Fibroblast of upper back skin (primary cell): ENCODE measurements at places on chromosomes 1 and 21.

DNA sequence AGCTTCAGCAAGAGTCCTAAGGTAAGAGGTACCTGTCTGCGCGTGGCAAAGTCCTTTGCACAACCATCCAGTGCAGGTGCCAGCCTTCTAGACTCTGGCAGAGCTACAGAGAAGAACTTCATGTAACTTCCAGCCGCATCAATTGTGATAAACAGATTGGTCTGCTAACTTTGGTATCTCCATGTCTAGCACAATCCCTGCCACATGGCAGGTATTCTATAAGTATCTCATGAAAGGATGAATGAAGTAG, 29.8 kb downstream of the CD48 start:
- DNase-seq = no peak

GRCh38 chr1:171595324-171595723, 26.7 kb upstream of the MYOCOS start:
- DNase-seq = peak; percentile 5

DNA sequence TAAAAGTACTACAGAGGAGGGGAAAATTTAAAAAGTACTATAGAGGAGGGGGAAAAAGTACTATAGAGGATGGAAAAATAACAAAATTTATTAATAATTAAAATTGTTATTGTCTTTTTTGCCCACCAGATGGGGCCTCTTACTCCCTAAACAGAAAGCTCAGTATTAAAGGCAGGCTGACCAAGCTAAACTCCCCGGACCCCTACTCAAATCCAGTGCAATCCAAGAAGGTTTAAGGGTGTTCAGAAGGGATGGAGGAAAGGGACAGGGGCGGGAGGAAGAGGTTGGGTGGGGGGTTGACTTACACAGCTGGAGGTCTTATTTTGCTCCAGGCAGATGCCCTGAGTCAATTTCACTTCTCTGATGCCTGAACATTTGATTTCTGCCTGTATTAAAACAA, 13.7 kb downstream of the CD34 start:
- peak; percentile 13 for DNase-seq

GRCh38 chr1:89905395-89906058, 84.7 kb downstream of the LRRC8D start:
- DNase-seq = peak; percentile 49

GRCh38 chr1:227796359-227796915, 19.0 kb upstream of the PRSS38 start:
- DNase-seq = no peak

- DNase-seq = peak; percentile 61
Measured at GRCh38 chr1:116769561-116769977, 15.3 kb downstream of the CD2 start.

DNA sequence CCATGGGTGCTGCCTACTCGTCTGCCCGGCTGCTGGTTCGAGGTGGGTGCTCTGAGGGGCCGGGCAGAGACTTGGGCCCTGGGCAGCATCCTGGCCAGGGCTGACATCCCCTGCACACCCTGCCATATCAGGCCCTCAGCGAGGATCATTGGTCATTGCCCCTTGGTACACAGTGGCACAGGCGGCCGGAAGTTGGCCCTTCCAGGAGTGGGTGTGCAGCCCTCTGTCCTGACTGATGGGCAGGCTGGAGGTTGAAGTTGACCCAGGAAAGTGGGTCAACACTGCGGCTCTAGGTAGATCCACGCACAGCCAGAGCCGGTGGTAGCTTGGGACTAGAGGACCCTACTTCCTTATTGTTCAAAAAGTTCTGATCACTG, 72.9 kb downstream of the TRIM11 start:
- DNase-seq = no peak
